ENCODE measurements at places on chromosomes 12 and 14.

DNA sequence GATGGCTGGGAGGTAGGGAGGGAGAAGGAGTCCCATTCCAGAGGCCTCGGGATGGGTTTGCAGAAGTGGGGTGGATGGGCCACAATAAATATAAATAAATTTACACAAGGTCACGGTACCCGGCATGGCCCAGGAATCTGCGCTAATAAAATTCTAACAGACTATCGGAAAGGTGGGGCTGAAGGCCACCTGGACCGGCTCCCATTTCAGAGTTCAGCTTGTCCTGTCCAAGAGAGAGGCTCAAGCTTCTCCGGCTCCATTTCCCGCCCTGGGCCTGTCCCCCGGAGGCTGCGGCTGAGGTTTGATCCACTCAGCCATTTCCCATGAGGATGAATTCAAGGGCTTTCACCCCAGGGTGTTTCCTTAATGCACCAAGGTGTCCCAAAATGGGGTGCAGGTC is 30.2 kb downstream of the FOXN4 start:
- no peak for DNase-seq

DNA sequence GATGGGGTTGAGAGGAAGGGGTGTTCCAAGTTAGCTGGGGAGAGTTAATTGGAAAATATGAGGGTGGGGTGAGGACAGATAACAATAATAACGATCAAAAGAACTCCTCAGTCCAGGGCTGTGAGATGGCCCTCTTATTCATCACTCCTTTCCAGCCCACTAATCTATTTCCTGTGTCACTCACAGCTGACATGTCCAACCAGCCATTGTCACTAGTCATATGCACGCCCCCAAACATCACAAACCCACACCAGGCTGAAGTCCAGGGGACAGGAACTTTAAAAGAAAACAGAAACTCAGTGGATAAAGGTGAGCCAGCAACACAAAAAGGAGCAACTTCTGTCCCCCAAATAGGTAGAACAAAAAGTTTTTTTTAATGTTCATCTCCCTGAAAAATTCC is 911 bp downstream of the CALCOCO1 start:
- no peak for DNase-seq

DNA sequence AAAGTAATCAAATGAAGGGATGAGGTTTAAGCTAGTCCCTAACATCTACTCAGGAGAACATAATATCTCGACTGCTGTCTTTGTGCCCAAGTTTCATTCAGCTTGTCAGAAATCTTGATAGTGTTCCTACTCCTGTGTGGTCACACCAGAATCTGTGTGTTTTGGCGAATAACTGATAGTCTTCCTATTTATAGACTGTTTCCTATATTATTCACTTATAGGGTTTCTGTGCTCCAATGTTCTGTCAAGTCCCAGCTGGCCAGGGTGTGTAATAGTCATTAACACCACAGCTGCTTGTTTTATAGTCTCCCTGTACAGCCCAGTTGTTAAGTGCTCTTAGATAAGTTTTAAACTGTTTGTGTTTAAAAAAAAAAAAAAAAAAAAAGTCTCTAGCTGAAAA is 45.9 kb downstream of the GPR135 start:
- DNase-seq = no peak

DNA sequence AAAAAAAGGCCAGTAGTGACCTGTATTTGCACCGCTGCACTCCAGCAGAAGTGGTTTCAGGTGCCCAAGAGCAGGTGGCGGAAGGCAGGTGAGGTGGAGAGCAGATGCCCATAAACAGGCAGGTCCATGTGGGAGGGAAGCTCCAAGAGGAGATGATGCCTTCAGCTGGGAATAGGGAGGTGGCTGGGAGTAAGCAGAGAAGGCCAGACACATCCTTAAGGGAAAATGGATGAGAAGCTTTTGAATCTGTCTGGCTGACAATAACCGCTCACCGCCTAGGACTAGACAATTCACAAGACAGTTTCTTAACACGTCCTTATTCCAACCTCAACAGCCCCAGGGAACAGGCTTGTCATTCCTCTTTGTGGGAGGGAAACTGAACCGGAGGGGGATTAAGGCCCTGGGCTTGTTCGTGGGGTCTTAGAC is 43.9 kb upstream of the PLEKHG6 start:
- no peak for DNase-seq

DNA sequence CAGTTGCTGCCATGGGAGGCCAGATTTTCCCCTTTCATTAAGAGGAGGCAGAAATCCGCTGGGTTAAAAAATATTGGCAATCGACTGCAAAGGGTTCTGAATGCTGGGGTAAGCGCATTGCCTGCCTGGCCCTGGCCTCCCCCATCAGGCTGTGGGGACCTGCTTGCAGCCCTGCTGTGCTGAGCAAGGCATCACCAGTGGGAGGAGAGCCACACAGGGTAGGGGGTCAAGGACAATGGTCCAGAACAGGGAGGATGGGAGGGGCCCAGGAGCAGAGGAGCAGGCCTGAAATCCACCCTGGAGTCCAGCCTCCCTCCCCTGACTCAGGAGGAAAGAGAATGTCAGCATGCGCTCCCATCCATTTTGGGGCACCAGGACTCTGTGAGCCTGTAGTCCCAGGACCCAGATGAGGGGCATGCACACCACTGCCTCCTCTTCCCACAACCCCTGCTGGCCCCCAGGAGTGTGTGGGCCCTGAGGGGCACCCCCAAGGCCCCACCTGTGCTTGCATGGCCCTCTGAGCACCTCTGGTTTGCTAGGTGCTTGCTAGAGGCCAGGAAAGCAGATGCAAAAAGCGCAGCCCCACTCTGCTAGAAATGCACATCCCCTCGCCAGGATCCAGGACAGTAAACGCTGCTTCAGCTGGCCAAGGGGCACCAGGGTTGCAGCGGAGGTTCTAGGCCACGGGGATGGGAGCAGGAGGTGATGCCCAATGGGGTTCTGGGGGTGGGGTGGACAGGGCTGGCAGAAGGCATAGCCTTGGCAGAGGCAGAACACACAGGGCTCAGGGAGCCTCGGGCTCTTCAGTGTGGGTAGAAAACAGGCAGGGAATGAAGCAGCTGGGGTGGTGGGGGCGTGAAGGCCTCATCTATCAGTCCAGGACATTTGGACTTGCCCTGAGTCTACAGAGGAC is 14.6 kb downstream of the TESC start:
- no peak for DNase-seq

GRCh38 chr14:65290830-65291229 is 121.7 kb upstream of the FUT8 start:
- no peak for DNase-seq

DNA sequence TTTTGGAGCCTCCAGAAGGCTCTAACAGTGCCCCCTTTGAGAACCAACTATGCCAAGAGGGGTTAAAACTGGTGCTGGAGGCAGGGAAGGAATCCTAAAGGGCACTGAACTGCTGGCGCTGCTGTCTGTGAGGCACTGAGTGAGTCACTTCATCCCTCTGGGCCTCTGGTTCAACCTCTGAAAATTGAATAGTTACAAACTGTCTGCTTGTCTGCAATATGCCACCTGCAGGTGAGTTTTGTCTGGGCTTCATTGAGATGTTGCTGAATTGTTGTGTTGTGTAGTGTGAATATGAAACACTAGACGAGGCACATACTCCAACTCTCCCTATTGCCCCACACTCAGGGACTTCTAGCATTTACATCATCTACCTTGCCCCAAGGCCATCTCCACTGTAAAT is 68.0 kb downstream of the GRIN2B start:
- no peak for DNase-seq

DNA sequence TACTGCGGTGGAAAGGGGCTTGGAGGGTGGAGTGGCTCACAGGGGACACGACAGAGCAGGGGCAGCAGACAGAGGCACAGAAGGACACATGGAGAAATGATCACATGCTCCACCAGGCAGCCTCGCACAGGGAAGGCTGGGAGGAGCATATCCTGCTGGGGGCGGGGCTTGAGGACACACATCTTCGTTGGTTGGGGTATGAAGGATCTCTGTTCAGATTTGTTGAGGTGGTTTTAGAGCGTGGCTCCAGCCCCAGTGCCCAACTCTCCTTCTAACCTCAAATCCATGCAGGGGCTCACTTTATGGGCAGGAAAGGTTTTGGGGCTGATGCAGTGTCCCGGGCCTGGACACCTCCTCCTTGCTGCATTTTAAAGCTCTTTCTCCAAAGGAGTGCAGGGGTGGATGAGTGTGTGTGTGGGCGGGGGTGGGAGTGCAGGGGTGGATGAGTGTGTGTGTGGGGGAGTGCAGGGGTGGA is 733 bp upstream of the P3H3 start:
- DNase-seq = peak; percentile 65

- DNase-seq = no peak
These were observed 12.0 kb downstream of the LUM start for GRCh38 chr12:91099341-91099740.

- DNase-seq = no peak
These were observed 19.8 kb downstream of the ZFYVE21 start for GRCh38 chr14:103735439-103735814.

DNA sequence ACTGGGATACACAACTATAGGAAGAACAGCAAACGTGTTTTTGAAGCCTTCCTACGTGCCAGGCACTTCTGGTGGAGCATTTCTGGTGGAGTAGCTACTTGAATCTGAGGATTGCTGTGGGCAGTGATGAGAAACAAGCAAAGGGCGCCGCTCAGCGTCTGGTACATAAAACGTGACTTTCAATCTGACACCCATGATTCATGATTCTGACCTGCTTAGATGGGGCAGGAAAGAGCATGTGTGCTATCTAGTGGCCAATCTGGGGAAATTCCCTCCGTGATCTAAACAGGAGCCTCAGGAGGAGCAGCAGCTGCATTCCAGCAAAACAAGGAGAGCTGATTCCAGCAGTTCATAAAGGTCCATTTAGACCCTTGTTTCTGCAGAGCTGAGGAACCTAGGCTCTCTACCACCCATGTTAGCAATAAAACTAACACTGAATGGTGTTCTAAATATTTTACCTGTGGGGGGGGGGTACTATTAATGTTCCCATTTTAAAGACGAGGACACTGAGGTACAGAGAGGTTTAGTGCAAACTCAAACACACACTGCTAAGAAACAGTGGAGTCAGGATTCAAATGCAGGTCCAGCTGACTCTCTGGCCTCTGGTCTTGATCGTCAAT is 37.8 kb downstream of the PAH start:
- peak; percentile 31 for DNase-seq

DNA sequence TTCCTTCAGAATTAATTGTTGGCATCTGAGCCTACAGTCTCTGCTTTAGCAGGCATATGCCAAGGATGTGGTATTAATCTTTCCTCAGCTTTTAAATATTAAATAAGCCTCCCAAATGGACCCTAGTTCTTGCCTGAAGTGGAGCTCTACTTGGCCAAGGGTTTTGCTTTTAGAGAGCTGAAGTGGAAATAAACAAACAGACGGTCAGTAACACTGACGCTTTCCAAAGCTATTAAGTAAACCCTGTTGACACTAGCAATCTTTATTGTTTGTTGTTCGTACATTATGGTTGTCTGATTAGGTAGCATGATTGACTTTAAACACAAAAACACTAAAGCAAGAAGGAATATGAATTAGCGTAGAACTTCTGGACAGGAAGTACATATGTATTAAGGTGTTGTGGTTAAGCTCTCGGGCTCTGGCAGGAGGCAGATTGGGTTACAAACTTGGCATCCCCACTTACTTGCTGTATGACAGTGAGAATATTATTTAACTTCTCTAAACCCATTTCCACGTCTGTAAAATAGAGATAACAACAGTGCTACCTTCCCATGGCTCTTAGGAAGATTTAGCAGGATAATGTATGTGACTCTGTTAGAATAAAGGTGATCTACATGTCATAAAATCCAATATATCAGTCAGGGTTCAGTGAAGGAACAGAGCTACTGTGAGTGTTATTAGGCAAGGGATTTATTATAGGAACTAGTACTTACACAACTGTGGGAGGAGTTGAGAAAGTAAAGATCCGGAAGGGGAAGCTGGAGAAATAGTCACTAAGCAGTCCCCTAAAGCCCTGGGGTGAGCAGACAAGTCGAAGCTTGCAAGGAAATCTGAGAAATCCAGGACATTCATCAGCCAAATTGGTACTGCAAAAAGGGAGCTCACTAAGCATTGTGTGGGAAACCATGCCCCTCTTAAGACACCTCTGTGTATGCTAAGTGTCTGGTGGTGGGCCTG is 92.2 kb upstream of the ATF7IP start:
- DNase-seq = peak; percentile 36
